ENCODE measurements at places on chromosomes 16 and 17.

GRCh38 chr16:4046221-4046620 lies 70.0 kb downstream of the ADCY9 start:
- DNase-seq, result no peak

DNA sequence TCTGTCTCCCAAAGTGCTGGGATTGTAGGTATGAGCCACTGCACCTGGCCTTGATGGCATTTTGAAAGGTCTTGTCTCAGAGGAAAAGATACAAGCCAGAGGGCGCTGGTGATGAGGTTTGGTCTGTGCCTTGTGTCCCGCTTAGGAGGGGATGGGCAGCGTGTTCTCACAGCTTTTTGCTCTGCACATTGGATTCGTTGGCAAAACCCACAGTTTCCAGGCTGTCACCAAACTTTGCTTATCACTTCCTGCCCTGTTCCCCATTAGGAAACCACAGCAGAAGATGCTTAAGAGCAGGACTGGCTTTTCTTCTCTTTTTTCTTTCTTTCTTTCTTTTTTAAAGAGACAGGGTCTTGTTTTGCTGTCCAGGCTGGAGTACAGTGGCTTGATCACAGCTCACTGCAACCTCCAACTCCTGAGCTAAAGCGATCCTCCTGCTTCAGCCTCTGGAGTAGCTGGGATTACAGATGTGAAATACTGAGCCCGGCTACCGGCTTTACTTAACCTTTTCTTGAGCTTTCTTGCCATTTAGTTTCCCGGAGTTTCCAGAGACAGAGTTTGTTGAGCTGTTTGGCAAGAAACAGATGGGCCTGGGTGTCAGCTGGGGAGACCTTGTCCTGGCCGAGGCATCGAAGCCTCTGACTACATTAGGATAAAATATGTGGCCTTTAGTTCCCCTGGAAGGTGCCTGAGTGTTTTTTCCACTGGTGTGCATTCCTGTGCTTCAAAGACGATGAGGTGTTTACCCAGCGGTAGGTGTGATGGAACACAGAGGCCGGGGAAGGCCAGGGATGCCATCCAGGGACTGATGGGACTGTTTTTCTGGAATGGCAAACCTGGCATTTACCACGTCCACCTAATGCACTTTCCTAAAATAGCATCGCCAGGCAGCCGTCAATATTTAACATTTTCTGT lies 112.9 kb downstream of the ABCC1 start:
- DNase-seq, result peak; percentile 16

DNA sequence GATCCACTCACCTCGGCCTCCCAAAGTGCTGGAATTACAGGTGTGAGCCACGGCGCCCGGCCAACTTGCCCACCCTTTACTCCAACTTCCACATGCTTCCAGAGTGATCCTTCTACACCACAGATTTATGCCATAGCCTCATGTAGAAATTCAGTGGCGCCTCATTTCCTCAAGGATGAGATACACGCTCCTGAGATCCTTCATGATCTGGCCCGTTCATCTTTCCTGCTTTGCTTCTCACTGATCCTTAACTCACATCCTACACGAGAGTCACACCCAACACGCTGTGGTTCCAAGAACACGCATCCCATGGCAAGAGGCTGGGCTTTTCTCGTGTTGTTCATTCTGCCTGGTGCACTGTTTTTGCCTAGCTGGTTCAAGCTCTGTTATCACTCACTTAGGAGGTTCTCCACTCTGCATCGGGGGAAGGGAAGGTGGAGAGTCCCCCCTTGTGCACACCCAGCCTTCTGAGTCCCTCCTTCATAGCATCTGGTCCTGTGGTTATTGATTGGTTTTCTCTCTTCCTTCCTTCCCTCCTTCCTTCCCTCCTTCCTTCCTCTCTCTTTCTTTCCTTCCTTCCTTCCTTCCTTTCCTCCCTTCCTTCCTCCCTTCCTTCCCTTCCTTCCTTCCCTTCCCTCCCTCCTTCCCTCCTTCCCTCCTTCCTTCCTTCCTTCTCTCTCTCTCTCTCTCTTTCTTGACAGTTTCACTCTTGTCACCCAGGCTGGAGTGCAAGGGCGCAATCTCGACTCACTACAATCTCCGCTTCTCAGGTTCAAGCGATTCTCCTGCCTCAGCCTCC lies 32.7 kb upstream of the GCSH start:
- DNase-seq, result no peak

- DNase-seq, result no peak
Observed at GRCh38 chr17:48262982-48263730, 155.6 kb downstream of the SNX11 start.

DNA sequence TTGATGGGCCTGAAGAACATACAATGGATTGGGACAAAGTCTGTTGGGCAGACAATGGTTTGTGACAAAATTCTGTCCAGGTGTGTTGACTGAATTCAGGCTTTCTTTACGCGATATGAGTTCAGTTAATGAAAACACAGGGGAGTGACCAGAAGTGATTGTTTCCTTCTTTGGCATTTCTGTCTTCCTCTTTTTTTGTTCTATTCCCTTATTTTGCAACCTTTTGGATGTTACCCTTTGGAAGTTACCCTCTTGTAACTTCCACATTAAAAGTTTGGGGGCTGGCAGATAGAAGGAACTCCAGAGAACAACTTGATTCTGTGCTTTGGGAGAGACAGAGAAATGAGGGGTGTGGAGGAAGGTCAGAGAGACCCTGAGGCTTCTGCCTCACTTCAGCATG lies 126.7 kb downstream of the PITPNC1 start:
- DNase-seq, result no peak

DNA sequence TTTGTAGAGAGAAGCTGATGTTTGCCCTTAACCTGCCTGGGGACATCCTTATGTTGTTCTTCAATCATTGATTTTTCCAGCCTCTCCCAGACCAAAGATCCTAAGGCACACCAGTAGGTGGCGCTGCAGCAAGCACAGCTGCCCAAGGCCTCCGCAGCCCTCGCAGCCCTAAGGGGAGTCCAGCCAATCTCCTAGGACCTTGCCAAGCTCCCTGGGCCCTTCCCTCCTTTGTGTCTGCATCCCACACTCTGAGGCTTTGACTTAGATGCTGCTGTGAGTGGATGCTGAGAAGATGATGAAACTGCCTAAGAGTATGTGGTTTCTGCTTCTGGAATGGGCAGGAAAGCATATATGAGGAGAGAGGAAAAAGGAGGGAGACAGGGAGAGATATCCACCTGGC lies 47.1 kb downstream of the SPACA3 start:
- no peak for DNase-seq

DNA sequence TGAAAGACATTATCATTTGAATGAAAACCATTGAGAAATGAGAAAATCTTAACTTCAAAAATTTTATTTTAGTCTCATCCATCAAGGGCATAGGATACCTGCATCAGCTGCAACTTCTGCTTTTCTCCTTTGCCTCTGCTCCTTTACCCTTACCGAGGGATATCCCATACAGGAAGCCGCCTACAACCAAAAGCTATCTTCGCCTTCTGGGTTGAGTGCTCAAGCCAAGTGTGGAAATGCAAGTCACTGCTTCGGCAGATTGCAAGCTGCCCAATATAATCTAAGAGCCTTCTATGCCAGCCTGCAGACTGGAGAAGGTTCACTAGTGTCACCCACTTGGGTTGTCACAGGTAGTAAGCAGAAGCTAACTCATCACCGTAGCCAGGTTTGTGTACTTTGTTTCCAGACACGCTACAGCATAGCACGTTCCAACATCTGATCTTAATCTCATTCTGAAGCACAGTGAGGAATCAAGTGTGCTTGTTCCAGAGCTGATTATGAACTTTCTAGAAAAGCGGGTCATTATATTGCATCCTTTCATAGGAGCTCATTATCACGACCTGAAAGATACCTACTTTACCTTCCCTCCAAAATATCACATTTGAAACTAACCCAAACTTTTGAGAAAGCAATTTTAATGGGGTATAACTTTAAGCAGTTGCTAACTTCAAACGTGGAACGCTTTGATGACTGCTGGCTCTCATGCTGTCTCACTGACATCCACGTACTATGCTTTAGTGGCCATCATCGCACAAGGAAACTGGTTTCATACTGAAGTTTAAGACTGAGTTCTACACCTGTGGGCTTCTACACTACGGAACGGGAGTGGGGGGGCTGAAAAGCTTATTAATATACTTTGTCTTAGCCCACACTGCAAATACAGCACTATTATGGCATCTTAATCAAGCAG lies 8.0 kb upstream of the UNK start:
- DNase-seq, result no peak

DNA sequence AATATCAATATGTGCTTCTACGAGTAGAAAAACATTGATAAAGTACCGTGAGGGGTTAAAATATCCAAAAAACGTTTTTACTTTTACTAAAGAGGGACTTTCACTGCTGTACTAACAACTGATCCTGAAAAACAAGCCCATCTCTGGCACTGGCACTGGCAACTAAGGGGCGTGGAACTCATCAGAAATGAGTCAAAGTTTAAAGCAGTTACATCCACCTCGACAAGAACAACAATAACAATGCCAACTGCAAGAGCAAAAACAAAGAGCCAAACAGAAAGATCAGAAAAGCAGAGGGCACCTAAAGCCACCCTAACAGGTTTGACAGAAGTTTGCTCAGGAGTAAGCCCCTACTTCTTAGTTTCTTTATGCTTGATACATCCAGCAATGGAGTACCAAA lies 13.1 kb downstream of the MBTPS1 start:
- DNase-seq, result no peak

- no peak for DNase-seq
Observed at GRCh38 chr17:75652341-75652740, 14.6 kb downstream of the RECQL5 start.
